ENCODE measurements at places on chromosomes 6 and 20. TPM values are rescaled to one million over a fixed set of nuclear protein-coding genes. Genes with fewer than 3 reads are reported as not detected.

The C6orf62 gene
- 70.0 TPM for total RNA-seq

The RBBP8NL gene
- total RNA-seq: 4.8 TPM

The PLAGL1 gene
- total RNA-seq: 33.5 TPM

The CDKN1A gene
- total RNA-seq: 264 TPM

The CBLN4 gene
- 0.20 TPM for total RNA-seq

The SLC17A4 gene
- 24.8 TPM for total RNA-seq

The BRPF3 gene
- total RNA-seq: 75.0 TPM

The GNMT gene
- 0.37 TPM for total RNA-seq

The DEFB129 gene
- not detected for total RNA-seq

The CD164 gene
- 591 TPM for total RNA-seq

The RAET1L gene
- not detected for total RNA-seq

The DSP gene
- total RNA-seq: 249 TPM

The PHACTR1 gene
- total RNA-seq: 1.5 TPM

The TCEA2 gene
- total RNA-seq: 9.9 TPM

All from left colon (tissue), 2 donors.